ENCODE measurements at places on chromosomes 2 and 18.

GRCh38 chr18:42474577-42474976 is 519.5 kb downstream of the PIK3C3 start:
- no peak for DNase-seq

DNA sequence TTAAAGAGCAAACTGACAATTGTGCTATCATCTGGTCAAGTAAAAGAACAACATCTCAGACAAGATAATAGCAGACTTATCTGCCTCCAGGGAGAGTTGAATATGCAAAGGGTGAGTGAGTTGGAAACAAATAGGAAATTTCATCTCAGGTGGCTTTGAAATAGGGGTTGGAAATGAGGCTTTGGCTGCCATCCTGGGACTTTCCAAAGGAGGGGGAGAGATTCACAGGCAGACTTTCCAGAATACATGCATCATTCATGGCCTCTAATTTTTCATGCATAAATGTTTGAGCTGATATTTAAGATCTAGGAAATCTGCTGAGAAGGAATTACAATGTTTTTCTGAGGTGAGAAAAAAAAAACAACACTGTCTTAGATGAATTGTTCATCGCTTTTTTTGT is 300.5 kb downstream of the ALK start:
- DNase-seq, result no peak

GRCh38 chr2:69789772-69790600 is 39.5 kb upstream of the GMCL1 start:
- no peak for DNase-seq

- DNase-seq, result no peak
These were observed 422.7 kb downstream of the FBXO15 start for GRCh38 chr18:73724958-73725357.

- DNase-seq, result no peak
These were observed 106.6 kb downstream of the MAP4K4 start for GRCh38 chr2:101803945-101804696.

GRCh38 chr2:184336688-184337087 is 261.6 kb upstream of the ZNF804A start:
- DNase-seq, result no peak

DNA sequence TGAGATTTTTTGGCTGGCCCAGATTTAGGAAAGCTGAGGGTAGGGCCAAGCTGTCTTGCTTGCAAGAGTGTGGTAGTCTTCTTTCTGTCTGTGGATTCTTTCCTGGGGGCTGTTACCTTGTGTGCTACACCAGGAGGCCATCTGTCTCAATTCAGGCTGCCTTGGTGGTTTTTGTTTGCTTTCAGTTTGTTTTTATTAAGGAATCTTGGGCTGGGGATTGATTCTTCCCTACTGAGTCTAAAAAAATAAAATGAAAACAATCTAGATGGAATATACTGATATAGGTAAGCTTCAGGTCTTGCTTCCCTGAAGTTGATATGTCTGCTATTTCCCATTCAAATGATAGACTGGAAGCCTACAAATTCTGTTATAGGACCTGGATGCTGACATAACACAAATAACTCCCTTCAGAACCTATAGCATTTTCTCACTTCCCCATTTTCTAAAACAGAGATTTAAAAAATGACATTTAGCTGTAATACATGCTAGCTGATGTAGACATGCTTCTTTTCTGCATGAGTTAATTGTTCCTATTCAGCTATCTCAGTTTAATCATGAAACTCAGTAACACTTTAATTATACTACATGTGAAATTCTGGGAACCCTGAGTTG is 5.3 kb downstream of the LHCGR start:
- DNase-seq, result no peak

- DNase-seq, result peak; percentile 64
These were observed 1.7 kb downstream of the ROCK2 start for GRCh38 chr2:11342551-11343367.

- no peak for DNase-seq
These were observed 511.8 kb upstream of the RAB12 start for GRCh38 chr18:8097399-8097798.

- DNase-seq, result no peak
These were observed 33.4 kb downstream of the VAPA start for GRCh38 chr18:9947248-9947647.

Data from left colon (tissue), 2 donors.